ENCODE measurements at places on chromosomes 11 and 22. TPM values are rescaled to one million over a fixed set of nuclear protein-coding genes. Genes with fewer than 3 reads are reported as not detected.

- no peak for DNase-seq
Measured at GRCh38 chr11:128171506-128171905, 415.9 kb downstream of the ETS1 start.

- no peak for DNase-seq
Measured at GRCh38 chr11:69123593-69124545, 31.9 kb upstream of the SMIM38 start.

GRCh38 chr11:71112990-71113389, 139.4 kb downstream of the SHANK2 start:
- peak; percentile 44 for DNase-seq

DNA sequence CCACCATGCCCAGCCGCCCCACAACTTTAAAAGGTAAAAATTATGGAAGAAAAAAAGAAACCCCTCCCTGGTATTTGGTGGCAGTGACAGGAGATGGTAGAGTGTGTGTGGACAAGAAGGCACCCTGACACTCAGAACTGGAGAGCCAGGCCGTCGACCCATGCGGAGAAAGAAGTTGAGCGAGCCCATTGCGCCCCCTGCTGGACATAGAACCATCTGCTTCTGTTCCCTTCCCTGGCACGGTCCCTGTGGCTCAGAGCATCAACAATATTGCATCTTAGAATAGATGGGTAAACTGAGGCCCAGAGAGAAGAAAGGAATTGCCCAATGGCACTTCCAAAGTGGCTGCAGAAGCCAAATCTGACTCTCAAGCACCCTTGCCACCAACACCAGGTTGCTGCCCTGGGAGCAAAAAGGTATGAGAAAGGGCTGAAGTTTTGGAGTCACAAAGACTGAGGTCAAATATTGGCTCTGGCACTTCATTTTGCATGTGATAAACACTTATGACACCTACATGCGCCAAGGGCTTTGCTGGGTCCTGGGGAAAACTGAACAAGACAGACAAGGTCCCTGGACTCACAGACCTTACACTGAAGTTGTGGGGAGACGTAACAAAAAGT, 8.6 kb downstream of the MRPL11 start:
- DNase-seq = peak; percentile 61

- no peak for DNase-seq
Measured at GRCh38 chr11:59559886-59560285, 48.5 kb downstream of the OR4D9 start.

- DNase-seq = no peak
Measured at GRCh38 chr11:35142481-35143075, 3.6 kb downstream of the CD44 start.

DNA sequence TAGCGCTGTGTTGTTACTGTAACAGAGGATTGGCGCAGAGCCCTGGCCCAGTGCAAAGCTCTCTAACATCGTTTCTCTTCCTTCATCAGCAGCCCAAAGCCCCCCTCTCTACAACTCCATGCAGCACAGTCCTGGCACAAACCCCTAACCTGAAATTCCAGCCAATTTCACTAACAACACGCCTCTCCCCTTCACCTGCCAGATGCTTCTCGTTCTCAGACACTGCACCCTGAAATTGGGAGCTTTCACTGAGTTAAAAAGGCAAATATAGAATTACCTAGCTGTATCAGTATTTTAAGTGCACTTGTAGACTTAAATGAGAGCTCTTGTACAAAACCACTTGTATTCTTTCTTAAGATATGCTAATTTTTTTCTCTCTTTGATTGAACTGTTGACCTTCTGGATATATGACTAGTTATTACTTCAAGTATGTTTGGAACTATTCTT, 16.3 kb downstream of the GRAP2 start:
- no peak for DNase-seq

DNA sequence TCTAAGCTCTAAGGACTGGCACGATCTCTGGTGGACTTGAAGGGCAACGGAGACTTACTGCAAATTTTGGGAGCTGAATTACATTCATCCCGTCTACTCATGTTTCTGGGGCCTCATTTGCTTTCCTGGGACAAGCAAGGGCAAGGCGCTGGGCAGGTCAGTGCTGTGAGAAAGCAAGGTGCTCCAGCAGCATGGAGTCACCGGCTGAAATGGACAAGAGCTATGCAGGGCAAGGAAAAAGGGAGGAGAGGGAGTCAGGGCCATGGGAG, 25.6 kb downstream of the FLI1 start:
- no peak for DNase-seq

DNA sequence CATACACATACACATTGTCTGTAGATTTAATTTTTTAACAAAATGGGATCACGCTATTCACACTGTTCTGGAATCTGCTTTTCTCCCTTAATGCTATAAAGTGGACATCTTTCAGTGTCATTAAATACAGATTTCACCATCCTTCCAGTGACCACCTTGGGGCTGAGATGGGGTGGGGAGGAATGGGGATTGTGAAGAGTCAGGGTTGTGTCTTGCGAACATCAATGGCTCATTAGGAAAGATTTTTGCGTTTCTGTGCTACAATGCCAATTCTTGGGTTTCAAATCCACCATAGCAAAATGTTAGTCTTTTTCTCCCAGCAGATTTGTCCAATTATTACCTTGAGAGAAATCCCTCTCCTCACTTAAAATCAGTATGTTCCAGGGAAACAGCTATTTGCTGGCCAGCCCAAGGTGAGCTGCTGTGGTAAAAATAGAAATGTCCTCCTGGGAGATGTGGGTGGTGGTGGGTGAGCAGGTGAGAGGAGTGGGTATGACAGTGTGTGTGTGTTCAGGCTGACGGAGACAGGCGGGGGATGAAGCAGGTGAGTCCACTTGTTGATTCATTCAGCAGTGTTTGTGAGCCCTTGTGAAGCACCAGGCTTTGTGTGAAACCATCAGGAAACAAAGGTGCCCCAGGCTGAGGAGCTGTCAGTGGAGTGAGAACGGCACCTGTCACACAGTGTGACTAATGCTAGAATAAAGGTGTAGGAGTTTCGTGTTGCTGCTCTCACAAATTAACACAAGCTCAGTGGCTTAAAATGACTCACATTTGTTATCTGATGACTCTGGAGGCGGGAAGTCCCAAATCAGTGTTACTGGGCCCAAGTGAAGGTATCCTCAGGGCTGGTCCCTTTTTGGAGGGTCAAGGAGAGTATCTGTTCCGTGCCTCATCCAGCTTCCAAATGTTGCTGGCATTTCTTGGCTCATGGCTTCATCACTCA, 1.7 kb upstream of the CBX6 start:
- DNase-seq = no peak

DNA sequence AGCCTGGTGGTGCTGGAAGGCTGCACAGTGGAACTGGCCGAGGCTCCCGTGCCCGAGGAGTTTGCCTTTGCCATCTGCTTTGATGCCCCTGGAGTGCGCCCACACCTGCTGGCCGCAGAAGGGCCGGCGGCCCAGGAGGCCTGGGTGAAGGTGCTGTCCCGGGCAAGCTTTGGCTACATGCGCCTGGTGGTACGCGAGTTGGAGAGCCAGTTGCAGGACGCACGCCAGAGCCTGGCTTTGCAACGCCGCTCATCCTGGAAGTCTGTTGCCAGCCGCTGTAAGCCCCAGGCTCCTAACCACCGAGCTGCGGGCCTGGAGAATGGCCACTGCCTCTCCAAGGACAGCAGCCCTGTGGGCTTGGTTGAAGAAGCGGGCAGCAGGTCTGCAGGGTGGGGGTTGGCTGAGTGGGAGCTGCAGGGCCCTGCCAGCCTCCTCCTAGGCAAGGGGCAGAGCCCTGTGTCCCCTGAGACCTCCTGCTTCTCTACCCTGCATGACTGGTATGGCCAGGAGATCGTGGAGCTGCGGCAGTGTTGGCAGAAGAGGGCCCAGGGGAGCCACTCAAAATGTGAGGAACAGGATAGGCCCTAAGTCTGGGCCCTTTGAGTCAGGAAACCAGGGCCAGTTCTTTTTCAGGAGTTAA, 1.9 kb upstream of the SMDT1 start:
- DNase-seq = no peak

DNA sequence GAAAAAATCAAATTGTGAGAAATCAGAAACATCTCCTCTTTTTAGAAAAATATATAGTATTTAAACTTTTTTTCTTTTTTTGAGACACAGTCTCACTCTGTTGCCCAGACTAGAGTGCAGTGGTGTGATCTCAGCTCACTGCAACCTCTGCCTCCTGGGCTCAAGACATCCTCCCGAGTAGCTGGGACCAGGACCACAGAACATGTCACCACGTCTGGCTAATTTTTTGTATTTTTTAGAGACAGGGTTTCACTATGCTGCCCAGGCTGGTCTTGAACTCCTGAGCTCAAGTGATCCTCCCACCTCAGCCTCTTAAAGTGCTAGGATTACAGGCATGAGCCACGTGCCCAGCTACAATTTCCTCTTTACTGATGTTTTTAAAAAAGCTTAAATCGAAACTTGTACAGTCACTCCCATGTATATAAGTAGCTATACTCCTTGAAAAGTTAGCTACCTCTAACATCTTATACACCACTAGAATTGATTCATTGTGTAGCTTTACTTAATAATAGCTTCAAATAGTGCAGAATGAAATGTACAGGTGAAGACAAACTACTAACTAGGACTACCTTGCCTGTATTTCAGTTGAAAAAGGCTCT, 10.3 kb downstream of the EIF4G2 start:
- no peak for DNase-seq

DNA sequence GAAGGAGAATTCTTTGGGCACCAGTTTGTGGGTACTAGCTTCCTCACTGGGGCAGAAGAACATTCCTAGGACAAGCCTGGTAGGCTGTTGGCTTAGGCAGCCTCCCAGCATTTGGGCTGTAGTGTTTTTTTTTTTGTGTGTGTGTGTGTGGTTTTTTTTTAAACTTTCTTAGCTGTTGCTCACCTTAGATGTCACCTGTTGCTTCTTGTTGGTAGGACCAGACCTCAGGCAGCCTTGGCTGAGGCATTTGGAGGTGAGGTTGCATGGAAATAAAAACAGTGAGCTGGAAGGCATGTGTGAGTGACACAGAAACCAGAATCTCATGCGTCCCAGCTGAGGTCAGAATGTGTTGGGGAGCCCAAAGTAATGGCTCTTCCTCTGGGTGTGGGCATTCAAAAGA, 21.3 kb downstream of the AMPD3 start:
- no peak for DNase-seq

GRCh38 chr22:24393848-24394247, 33.6 kb upstream of the ADORA2A start:
- DNase-seq = no peak

- no peak for DNase-seq
Measured at GRCh38 chr11:118086913-118087768, at the start of gene SMIM35. Gene SMIM35, minus strand, starts transcription at chr11:118086963. Its CDS starts 206 bp downstream, at chr11:118086757.

- no peak for DNase-seq
Measured at GRCh38 chr22:34763496-34763895, 302.5 kb upstream of the ISX start.

GRCh38 chr11:88318017-88318416, 19.5 kb downstream of the CTSC start:
- no peak for DNase-seq

GRCh38 chr11:118442301-118442700, 6.0 kb downstream of the KMT2A start:
- no peak for DNase-seq

GRCh38 chr11:34644669-34645406, 23.9 kb downstream of the EHF start:
- DNase-seq = no peak

DNA sequence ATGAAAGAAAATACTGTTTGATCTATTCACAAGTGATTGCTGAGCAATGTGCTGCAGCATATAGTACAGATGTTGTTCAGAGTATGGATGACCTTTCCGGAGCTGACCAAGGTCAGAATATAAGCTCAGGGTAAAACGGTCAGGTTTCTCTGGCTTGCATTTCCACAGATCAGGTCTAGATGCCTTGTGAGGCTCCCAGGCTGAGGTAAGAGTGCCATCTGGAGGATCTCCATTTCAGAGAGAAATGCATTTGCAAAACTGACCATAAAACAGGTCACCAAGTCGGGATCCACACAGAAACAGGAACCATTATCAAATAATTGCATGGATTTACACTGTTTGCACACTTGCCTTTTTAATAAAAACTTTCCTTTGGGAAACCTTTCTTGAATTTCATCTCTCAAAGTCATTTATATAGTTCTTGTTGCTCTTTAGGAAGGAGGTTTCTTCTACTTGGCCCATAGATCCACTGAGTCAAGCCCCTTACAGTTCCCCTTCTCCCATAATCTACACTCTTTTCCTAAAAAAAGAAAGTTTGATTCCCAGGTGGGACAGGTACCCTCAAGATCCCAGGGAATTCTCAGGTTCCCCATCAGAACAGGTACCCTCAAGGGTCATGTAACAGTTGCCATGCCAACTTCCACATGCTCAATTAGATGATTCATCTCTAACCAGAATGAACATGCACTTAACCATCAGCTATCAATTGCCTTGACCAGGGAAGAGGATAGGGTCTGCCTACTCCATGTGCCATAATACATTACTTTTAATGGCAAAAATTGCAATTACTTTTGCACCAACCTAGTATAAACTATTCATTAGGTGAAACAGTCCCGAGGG, 25.0 kb upstream of the TMPRSS5 start:
- no peak for DNase-seq

GGTLC3 gene
- 5.2 TPM for total RNA-seq

OR2AT4 gene
- not detected for total RNA-seq

SLC22A8 gene
- total RNA-seq = not detected

PANX3 gene
- total RNA-seq = not detected

RPUSD4 gene
- 18.6 TPM for total RNA-seq

LZTR1 gene
- 103 TPM for total RNA-seq

LIPT2 gene
- 6.3 TPM for total RNA-seq

SLN gene
- total RNA-seq = not detected

OR5D13 gene
- not detected for total RNA-seq

NNMT gene
- 383 TPM for total RNA-seq

ASPHD2 gene
- total RNA-seq = 1.1 TPM

KMT2A gene
- total RNA-seq = 42.0 TPM

SAA2 gene
- not detected for total RNA-seq
